ENCODE measurements at places on chromosomes 1 and 21. TPM values are rescaled to one million over a fixed set of nuclear protein-coding genes. Genes with fewer than 3 reads are reported as not detected.

PPFIA4 gene
- not detected for total RNA-seq

CD1B gene
- total RNA-seq: not detected

GPR157 gene
- not detected for total RNA-seq

OLIG1 gene
- not detected for total RNA-seq

ITPKB gene
- 79.0 TPM for total RNA-seq

- H3K27me3 ChIP-seq: no peaks in the 10 kb centered on the region
- H3K4me3 ChIP-seq: peak overlapping the region; percentile 80
- peak overlapping the region; percentile 77 for H3K27ac ChIP-seq
- H3K4me1 ChIP-seq: peaks cover 23% of the 10 kb centered on the region
- H3K36me3 ChIP-seq: no peaks in the 10 kb centered on the region
Measured at GRCh38 chr1:1470626-1471388, 758 bp upstream of the ATAD3B start.

GRCh38 chr1:118269598-118269997, 84.6 kb upstream of the SPAG17 start:
- H3K27ac ChIP-seq: no peak overlapping the region
- H3K4me3 ChIP-seq: no peak overlapping the region
- no peaks in the 10 kb centered on the region for H3K4me1 ChIP-seq
- no peaks in the 10 kb centered on the region for H3K36me3 ChIP-seq
- H3K27me3 ChIP-seq: peaks cover 3% of the 10 kb centered on the region

DNA sequence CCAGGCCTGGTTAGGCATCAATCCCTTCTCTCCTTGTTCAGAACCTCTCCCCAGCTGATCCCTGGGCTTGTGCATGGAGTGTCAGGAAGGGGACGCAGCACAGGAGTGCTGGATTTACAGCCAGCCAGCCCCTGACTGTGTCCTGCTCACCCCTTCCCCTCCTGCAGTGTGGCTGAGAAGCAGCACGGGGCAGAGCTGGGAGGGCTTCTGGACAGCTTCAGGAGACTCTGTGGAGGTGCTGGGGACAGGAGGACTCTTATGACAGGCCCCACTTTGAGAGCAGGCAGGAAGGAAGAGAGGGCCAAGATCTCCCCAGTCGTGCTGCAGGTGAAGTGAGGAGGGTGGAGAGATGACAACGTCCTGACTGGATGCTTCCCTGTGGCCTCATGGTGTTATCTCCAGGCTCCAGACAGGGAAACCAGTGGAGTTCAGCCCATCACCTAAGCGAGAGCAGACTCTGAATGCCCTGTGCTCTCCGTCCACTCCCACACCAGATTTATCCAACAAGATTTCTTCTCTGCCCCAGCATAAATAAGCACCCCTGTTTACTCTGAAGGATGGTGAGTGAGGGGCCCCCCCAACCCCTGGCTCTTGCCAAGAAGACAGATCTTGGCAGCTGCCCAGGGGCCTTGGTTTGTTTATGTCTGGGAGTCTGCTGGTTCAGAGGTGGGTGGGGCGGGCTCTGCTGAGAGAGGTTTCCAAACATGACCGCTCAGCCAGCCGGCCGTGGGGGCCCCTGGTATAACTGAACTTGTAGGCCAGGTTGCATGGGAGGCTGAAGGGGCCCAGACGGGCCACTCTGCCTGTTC, 21.3 kb downstream of the TMCC2 start:
- no peaks in the 10 kb centered on the region for H3K27me3 ChIP-seq
- H3K4me1 ChIP-seq: peaks cover 5% of the 10 kb centered on the region
- no peak overlapping the region for H3K27ac ChIP-seq
- H3K36me3 ChIP-seq: no peaks in the 10 kb centered on the region

GRCh38 chr1:75797273-75797588, 549 bp downstream of the MSH4 start:
- no peak overlapping the region for H3K4me3 ChIP-seq
- H3K4me1 ChIP-seq: peaks cover 1% of the 10 kb centered on the region
- no peak overlapping the region for H3K27ac ChIP-seq
- peaks cover 38% of the 10 kb centered on the region for H3K36me3 ChIP-seq
- DNase-seq: peak; percentile 62
- H3K27me3 ChIP-seq: no peaks in the 10 kb centered on the region

- no peaks in the 10 kb centered on the region for H3K4me1 ChIP-seq
- H3K27me3 ChIP-seq: no peaks in the 10 kb centered on the region
- no peak for DNase-seq
- H3K36me3 ChIP-seq: no peaks in the 10 kb centered on the region
- H3K4me3 ChIP-seq: no peak overlapping the region
Measured at GRCh38 chr1:91891969-91892368, 6.0 kb upstream of the TGFBR3 start.

- no peak overlapping the region for H3K27ac ChIP-seq
- no peaks in the 10 kb centered on the region for H3K4me1 ChIP-seq
- DNase-seq: no peak
- no peaks in the 10 kb centered on the region for H3K27me3 ChIP-seq
Measured at GRCh38 chr1:228309326-228310067, 97.1 kb downstream of the TRIM11 start.

- no peaks in the 10 kb centered on the region for H3K4me1 ChIP-seq
- H3K27ac ChIP-seq: no peak overlapping the region
- DNase-seq: no peak
Measured at GRCh38 chr1:21922090-21923013, 14.8 kb downstream of the HSPG2 start.

All from Karpas-422 (cell line).